ENCODE measurements at places on chromosomes 13 and 19.
A peak's percentile ranks its signal among the peaks of the same experiment; 100 is the strongest.

- DNase-seq, result peak; percentile 87
These were observed 225.2 kb downstream of the FOXO1 start for GRCh38 chr13:40440990-40441820.

- DNase-seq, result no peak
These were observed 97.2 kb upstream of the EDNRB start for GRCh38 chr13:78015782-78016181.

DNA sequence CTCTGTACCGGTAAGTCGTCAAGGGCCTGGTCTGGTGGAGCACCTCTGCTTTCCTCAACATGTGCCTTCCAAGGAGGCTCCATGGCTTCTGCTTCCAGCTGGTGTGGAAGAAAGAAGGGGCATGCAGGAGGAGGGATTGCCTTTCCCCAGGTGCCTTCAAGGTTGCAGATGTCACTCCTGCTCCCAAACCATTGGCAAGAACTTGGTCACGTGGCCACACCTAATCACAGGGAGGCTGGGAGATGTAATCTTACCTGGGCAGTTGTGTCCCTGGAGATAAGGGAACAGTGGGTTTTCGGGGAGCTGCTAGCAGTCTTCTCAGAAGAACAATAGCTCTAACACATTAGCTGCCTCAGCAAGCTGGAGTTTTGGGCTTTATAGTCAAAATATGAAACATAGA lies 9.7 kb upstream of the GPR18 start:
- no peak for DNase-seq

GRCh38 chr13:112636401-112636975 lies 48.5 kb upstream of the TUBGCP3 start:
- DNase-seq, result no peak

DNA sequence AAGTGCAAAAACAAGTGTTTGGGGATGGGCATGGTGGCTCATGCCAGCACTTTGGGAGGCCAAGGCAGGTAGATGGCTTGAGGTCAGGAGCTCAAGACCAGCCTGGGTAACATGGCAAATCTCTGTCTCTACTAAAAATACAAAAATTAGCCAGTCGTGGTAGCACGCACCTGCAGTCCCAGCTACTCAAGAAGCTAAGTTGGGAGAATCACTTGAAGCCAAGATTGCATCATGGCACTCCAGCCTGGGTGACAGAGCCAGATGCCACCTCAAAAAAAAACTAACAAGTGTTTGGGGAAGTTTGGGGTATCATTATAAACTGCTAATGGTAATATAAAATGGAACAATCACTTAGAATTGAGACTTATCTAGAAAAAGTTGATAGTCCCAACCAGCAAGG lies 24.6 kb downstream of the XPO4 start:
- DNase-seq, result no peak

- no peak for DNase-seq
These were observed 1616.2 kb upstream of the SPRY2 start for GRCh38 chr13:81957121-81957520.

GRCh38 chr19:49249933-49250332 lies 75.1 kb downstream of the SLC6A16 start:
- no peak for DNase-seq

- DNase-seq, result no peak
These were observed 648.5 kb downstream of the PCDH9 start for GRCh38 chr13:66581675-66582074.

DNA sequence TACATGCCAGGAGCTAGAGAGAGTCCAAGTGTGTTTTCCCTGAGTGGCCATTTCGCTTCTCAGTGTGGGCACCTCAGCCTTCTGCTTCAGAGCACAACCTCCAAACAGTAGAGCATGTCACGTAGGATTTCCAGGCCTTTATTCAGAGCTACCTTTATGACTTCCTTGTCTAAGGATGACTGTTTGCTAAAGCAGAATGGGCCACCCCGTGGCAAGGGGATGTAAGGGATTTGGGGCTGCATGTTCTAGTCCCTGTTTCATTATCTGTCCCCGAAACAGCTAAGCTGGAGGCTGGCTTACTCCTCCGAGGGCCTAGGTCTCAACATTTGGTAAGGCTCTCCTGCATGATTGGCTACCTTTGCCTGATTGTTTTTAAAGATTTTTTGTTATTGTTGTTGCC lies 6.0 kb downstream of the RNASEH2B start:
- DNase-seq, result no peak

DNA sequence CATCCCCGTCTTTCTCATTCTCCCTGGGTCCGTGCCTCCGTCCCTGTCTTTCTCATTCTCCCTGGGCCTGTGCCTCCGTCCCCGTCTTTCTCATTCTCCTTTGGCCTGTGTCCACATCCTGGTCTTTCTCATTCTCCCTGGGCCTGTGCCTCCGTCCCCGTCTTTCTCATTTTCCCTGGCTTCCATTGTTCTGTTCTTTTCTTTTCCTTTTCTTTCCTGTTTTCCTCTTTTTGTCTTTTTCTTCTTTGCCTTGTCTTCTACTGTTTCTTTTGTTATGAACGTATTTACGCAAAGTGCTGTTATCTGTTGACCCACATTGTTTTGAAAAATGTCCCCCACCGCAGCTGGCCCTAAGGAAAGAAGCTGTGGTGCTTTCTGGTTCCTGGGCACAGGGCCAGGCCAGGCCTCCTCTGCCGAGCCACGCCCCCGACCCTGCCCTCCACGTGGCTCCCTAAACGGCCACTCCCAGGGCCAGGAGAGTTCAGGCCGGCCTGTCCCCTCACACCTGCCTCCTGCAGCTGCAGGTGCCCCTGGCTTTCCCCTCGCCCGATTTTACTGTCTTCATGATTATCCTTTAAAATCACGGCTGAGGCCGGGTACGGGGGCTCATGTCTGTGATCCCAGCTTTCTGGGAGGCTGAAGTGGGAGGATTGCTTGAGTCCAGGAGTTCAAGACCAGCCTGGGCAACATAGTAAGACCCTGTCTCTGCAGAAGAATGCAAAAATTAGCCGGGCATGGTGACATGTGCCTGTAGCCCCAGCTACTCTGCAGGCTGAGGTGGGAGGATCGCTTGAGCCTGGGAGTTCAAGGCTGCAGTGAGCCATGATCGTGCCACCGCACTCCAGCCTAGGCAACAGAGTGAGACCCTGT lies 14.0 kb upstream of the TMPRSS9 start:
- DNase-seq, result peak; percentile 69

GRCh38 chr19:38893341-38893771 lies 6.1 kb downstream of the SIRT2 start:
- no peak for DNase-seq

- peak; percentile 91 for DNase-seq
These were observed 99.9 kb downstream of the GNG7 start for GRCh38 chr19:2602391-2603181.

DNA sequence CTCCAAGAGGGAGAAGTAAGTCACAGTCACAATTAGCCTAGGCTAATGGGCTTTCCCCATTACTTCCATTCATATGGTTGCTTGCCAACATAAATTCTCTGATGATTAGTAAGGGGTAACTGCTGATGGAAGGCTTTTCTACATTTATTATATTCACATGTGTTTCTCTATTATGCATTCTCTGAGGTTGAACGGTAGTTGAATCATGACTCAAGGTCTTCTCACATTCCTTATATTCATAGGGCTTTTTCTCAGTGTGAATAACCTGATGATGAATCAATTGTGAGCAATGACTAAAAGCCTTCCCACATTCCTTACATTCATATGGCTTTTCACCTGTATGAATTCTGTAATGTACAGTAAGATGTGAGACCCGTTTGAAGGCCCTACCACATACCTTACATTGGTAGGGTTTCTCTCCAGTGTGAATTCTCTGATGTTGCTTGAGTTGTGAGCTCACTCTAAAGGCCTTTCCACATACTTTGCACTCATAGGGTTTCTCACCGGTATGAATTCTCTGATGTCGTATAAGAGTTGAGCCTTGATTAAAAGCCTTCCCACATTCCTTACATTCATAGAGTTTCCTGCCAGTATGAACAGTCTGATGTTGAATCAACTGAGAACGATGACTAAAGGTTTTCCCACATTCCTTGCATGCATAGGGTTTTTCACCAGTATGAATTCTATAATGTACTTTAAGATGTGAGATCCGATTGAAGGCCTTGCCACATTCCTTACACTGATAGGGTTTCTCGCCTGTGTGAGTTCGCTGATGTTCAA lies 9.3 kb downstream of the ZNF582 start:
- no peak for DNase-seq

DNA sequence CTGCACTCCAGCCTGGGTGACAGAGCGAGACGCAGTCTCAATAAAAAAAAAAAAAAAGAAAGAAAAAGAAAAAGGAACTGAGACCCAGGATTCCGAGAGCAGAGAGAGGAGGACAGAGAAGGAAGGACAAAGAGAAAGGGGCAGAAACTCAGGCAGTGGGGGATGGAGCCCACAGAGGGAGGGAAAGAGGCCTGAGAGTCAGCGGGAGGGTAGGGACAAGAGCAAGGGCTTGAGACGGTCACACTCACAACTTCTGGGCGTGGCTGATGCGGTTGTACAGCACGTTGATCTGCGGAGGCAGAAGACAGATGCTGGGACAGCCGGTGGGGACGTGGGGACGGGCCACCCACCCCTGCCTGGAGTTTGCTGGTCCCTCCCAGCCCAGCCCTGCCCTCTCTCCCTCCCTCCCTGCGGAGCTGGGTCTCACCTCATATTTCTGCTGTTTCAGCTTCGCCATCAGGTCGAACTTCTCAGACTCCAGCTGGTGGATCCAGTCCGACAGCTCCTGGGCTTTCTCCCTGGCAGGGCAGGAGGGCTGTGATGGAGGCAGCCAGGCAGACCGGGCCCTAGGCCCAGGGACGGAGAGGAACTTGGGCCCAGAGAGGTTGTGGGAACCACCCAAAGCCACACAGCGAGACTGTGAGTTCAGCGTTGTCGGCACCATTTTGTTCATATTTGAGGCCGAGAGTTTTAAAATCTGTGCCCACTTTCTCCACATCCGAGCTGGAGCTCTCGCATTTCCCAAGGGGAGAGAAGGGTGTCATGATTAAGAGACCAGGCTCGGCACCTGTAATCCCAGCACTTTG lies 15.2 kb downstream of the TNNT1 start:
- no peak for DNase-seq

GRCh38 chr19:2037651-2038255 lies 13.3 kb downstream of the MKNK2 start:
- peak; percentile 39 for DNase-seq

DNA sequence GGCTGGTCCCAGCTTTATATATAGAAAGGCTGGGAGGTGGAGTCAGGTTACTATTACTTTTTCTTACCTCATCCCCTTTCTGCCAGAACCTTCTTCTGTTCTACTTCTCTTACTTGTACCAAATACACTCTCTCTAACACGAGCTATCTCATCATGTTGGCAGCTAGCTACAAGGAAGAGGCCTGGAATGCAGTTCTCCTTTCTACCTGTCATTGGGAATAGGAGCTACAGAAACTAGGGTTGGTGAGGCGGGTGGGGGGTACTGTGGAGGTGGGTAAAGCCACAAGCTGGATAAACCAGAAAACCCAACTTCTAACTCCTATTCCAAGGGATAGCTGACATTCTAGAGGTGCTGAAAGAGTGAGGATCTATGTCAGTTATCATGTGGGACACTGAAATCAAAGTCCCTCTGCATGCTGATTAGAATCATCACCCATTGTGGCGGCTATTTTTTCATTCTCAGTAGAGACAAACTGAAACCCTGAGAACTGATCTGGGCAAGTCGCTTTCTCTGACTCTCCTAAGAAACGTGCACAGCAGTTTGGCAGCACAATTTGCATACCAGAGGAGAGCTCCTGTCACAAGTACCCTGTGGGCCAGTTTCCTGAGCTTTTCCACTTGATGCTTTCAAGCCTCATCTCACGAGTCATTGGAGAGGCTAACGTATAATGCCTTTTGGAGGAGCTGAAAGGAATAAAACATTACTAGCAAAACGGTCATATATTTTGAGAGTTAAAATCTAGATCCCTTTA lies 358.1 kb downstream of the ENOX1 start:
- no peak for DNase-seq

DNA sequence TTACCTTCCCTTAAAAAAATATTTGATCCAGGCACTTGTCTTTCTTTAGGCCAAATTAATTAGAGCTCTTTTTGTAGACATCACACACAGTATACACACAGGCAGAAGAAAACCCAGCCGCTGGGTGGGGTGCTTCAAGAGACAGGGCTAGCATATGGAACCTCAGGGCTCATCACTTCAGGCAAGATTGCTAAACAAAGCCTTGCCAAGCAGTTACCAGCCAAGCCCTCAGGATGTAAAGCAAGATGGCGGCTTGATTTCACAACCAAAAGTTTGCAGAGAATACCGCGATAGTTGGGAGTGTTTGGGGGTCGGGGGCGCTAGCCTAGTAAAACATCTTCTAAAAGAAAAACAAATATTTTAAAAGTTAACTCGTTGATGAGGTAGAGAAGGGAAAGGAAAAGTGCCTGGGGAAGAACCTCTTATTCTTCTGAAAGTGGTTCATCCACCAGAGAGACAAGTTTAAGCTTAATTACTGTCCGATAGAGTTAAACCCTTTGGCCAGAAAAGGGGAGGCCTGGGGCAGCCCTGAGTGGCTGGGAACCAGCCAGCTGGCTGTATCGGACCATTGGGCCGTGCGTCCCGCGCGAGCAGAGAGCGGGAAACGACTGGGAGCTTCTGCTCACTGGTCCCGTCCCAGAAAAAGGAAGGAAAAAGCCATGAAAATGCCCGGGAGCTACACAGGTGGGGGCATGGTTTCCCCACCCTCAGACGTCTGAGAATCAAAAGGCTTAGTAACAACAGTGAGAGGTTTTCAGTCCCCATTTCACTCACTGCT lies 254.9 kb upstream of the PCDH20 start:
- DNase-seq, result no peak

DNA sequence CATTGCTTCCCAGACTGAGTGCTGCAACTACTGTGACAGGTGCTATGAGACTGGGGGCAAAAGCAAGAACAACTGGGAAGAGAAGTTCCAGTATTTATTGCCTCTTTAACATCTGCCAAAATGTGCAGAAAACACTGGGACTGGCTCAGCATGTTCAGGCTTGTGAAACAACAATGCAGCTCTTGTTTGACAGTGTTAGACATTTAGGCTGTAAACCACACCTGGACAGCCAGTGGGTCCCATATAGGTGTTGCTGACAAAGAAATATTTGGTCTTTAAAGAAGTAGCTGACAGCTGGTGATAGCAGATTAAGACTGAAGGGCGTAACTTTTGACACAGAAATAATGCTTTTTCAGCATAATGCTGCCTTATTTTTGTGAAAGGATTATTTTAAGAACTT lies 88.1 kb downstream of the STOML3 start:
- DNase-seq, result no peak

GRCh38 chr19:52936954-52937325 lies 13.7 kb upstream of the ZNF888 start:
- no peak for DNase-seq

DNA sequence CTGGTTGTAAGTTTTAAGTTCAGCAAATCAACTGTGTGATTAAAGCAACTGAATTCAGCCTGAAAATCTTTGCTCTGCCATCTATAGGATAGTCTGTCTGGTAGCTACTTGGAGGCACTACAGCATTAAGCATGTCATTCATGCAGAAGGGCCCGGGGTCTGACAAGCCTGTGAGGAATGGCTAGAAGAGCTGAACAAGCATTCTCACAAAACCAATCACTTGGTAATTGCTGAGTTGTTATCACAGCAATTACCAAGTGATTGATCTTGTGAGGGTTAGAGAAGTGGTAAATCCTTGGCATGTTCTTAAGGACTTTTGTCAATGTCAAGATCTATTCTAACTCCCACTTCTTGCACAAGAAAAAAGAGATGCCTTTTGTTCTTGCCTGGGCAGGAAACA lies 356.1 kb downstream of the FGF14 start:
- DNase-seq, result no peak

- no peak for DNase-seq
These were observed 731 bp downstream of the MAG start for GRCh38 chr19:35292421-35293362.

All from Right ventricle myocardium superior (tissue), 1 donor.